Cardiac muscle cell (in vitro differentiated cells and primary cell): ENCODE measurements at places on chromosomes 16 and 17. TPM values are rescaled to one million over a fixed set of nuclear protein-coding genes. Genes with fewer than 3 reads are reported as not detected.

- no peak overlapping the region for H3K27ac ChIP-seq
- no peak for DNase-seq
- no peak overlapping the region for H3K4me3 ChIP-seq
- no peaks in the 10 kb centered on the region for H3K36me3 ChIP-seq
Measured at GRCh38 chr17:47857551-47858455, 6.8 kb upstream of the SP6 start.

- no peaks in the 10 kb centered on the region for H3K27me3 ChIP-seq
- no peaks in the 10 kb centered on the region for H3K4me1 ChIP-seq
- H3K4me3 ChIP-seq = no peak overlapping the region
Measured at GRCh38 chr16:12245088-12245920, 268.8 kb downstream of the SNX29 start.

Gene RPRML
- total RNA-seq = not detected in 2 replicates

DNA sequence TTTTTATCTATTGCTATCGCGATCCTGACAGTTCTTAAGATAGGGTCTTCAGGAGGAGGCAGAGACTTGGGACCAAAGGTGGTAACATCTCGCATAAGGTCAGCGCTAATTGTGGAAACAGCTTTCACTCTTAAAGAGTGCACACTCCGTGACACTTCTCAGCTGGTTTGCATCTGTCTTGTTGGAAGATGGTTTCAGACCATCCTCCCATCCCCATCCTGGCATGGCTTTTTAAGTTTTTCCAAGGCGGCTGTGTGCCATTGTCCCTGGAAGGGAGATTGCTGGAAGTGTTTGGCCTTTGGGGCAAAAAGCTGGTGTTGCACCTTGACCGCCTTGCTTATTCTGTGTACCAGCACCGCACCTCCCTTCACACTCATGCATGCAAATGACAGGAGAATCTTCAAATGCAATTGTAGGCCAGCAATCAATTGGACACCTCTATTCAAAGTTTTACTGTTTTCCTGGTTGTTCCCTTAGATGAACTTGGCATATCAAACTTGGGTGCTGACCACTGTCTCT, 1.5 kb downstream of the SOCS7 start:
- peak; percentile 8 for DNase-seq
- H3K27ac ChIP-seq = no peak overlapping the region
- no peaks in the 10 kb centered on the region for H3K36me3 ChIP-seq
- peaks cover 14% of the 10 kb centered on the region for H3K4me1 ChIP-seq
- H3K4me3 ChIP-seq = peak overlapping the region; percentile 99

Gene WSB1
- total RNA-seq = 197 and 471 TPM in 2 replicates

GRCh38 chr17:42287305-42287976, 857 bp upstream of the STAT5A start:
- DNase-seq = no peak
- H3K4me1 ChIP-seq = no peaks in the 10 kb centered on the region
- H3K4me3 ChIP-seq = no peak overlapping the region
- no peaks in the 10 kb centered on the region for H3K36me3 ChIP-seq
- peaks cover 31% of the 10 kb centered on the region for H3K27me3 ChIP-seq

Gene RDM1
- 0.35 and 6.4 TPM in 2 replicates for total RNA-seq

DNA sequence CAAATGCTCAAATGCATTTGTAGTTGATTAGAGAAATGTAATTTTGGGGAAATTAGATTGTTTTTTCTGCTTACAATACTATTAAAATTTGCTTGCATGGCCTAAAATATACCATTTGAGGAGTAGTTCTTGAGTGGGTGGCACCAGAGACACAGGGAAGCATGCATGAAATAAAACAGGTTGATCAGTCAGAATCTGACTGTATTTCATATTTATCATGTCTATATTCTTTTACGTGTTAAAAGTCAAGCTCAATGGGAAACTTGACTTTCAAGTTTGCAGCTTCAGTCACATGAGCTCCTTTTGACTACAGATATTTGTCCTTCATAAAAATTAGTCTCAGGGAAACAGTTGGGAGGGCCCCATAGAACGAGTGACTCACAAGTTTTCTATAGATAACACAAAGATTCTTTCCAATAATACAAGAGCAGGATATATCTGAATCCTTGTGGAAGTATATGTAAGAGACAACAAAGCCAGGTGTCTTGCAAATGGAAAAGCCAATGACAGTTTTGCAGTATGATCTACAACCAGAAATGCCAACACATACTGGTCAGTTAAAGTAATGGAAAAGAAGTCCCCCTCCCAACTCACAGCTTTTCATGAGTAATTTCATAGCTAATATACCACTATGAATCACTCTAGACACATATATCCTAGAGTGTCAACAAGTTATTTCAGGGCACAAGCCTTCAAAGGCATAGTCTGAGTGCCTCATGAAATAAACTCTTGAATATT, 42.2 kb upstream of the CORO6 start:
- H3K4me3 ChIP-seq = no peak overlapping the region
- peaks cover 51% of the 10 kb centered on the region for H3K4me1 ChIP-seq
- H3K36me3 ChIP-seq = peaks cover 13% of the 10 kb centered on the region
- no peaks in the 10 kb centered on the region for H3K27me3 ChIP-seq
- DNase-seq = no peak

Gene ASGR1
- 19.8 and 20.2 TPM in 2 replicates for total RNA-seq
